ENCODE measurements at places on chromosomes 12 and 14. TPM values are rescaled to one million over a fixed set of nuclear protein-coding genes. Genes with fewer than 3 reads are reported as not detected.

DNA sequence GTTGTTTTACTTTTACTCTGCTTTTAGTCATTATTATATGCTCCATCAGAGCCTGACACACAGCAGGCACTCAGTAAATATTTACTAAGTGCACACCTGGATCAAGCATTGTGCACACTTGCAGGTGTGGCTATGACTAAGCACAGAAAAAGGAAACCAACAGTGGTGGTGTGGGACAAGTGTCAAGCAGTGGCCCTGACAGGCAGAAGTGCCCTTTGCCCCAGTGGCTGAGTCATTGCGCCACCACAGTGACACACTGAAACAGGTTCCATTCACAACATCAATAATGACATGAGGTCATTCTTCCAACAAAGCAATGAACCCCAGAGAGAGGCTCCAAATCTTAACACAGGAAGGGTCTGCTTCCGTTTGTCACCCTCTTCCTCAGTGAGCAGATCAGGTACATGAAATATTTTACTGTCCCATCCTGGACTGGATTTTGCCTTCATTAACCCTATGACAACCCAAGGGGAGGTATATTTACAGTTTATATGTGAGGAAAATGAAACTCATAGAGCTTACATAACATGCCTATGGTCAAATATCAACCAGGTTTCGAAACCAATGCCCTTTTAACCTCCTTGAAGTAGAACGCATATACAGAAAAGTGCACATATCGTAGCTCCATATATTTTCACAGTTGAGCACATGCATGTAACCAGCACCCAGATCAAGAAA is 82.6 kb upstream of the GTF2A1 start:
- no peaks in the 10 kb centered on the region for H3K36me3 ChIP-seq
- H3K4me1 ChIP-seq: peaks cover 18% of the 10 kb centered on the region
- no peak overlapping the region for H3K4me3 ChIP-seq
- peak overlapping the region; percentile 31 for H3K27ac ChIP-seq
- DNase-seq: peak; percentile 86

- H3K36me3 ChIP-seq: no peaks in the 10 kb centered on the region
- H3K4me1 ChIP-seq: no peaks in the 10 kb centered on the region
- no peak overlapping the region for H3K27ac ChIP-seq
- H3K27me3 ChIP-seq: no peaks in the 10 kb centered on the region
These were observed 29.2 kb downstream of the ATF7 start for GRCh38 chr12:53596920-53597363.

The OTX2 gene
- total RNA-seq: not detected

GRCh38 chr12:39867631-39868327 is 238.1 kb downstream of the SLC2A13 start:
- H3K36me3 ChIP-seq: no peaks in the 10 kb centered on the region
- H3K4me1 ChIP-seq: no peaks in the 10 kb centered on the region
- DNase-seq: no peak
- H3K4me3 ChIP-seq: no peak overlapping the region
- H3K27me3 ChIP-seq: no peaks in the 10 kb centered on the region
- H3K27ac ChIP-seq: no peak overlapping the region

GRCh38 chr12:120067901-120068300 is 48.7 kb downstream of the RAB35 start:
- H3K36me3 ChIP-seq: no peaks in the 10 kb centered on the region
- H3K4me1 ChIP-seq: no peaks in the 10 kb centered on the region
- DNase-seq: no peak
- H3K4me3 ChIP-seq: no peak overlapping the region
- no peak overlapping the region for H3K27ac ChIP-seq

GRCh38 chr12:52857500-52857899 is 8.7 kb upstream of the KRT78 start:
- DNase-seq: no peak
- H3K4me1 ChIP-seq: no peaks in the 10 kb centered on the region
- H3K27me3 ChIP-seq: no peaks in the 10 kb centered on the region
- H3K27ac ChIP-seq: no peak overlapping the region

GRCh38 chr12:89709995-89710872 is 1.6 kb upstream of the ATP2B1 start:
- H3K27me3 ChIP-seq: no peaks in the 10 kb centered on the region
- H3K27ac ChIP-seq: peak overlapping the region; percentile 51
- H3K36me3 ChIP-seq: no peaks in the 10 kb centered on the region
- H3K4me3 ChIP-seq: peak overlapping the region; percentile 76

DNA sequence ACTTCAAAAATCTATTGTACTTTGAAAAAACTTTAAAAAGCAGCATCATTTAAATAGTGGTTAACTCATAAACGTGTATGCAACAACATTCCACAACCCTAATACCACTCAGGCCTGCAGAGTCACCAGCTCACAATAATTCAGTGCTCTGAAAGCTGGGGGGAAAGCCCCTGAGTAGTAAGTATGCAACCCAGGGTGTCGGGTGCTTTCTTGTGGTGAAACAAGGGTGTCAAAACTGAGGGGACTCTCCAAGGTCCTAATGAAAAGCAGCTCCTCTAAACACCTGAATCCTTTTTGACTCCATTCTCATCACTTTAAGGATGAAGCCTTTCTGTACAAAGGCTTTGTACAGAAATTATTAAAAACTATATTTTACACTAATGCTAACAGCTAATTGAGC is 33.7 kb downstream of the FGFR1OP2 start:
- H3K27ac ChIP-seq: no peak overlapping the region
- no peak overlapping the region for H3K4me3 ChIP-seq
- no peak for DNase-seq
- no peaks in the 10 kb centered on the region for H3K4me1 ChIP-seq
- H3K27me3 ChIP-seq: no peaks in the 10 kb centered on the region
- H3K36me3 ChIP-seq: no peaks in the 10 kb centered on the region

DNA sequence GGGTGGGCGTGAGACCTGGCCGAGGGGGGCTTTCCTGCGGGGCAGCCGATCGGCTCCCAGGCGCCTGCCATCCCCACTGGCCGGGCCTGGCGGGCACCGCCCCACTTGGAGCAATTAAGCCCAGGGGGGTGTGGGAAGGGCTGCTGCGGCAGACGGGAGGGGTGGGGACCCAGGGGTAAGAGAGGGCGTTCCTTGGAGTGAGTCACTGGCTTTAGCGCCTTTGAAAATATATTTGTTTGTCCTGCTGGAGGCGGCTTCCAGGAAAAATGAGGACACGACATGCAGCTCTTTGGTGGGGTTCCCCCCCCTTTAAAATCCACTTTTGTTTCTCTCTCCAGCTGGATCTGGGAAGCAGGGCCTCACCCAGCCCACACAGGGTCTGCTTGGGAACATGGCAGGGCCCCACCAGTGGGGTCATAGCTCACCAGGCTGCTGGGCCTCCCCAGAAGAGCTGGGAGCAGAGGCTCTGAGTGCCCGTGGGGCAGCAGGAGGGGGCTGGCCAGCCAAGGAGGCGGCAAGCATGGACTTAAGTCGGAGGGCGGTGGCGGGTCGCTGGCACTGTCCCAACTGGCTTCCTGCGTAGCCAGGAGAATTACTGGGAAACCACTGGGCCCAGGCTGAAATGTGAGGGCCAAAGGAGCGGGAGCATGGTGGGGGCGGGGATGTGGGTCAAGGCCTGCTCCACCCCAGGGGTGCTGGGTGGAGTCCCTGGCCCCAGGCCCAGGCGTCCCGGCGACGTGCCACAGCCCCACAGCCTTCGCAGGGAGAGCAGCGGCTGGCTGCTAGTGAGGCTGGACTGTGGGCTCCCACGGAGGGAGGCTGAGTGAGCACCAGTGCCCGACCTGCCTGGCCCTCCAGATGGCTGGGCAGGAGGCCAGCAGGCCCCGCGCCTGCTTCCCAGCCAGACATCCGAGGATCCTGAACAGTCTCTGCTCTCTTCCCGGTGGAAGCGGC is 128.0 kb downstream of the RFLNA start:
- peaks cover 20% of the 10 kb centered on the region for H3K36me3 ChIP-seq
- peak overlapping the region; percentile 57 for H3K4me3 ChIP-seq

The NYNRIN gene
- total RNA-seq: 0.27 TPM

GRCh38 chr12:72295744-72296143 is 23.6 kb downstream of the TRHDE start:
- H3K27me3 ChIP-seq: no peaks in the 10 kb centered on the region
- DNase-seq: no peak
- H3K4me3 ChIP-seq: peak overlapping the region; percentile 37

DNA sequence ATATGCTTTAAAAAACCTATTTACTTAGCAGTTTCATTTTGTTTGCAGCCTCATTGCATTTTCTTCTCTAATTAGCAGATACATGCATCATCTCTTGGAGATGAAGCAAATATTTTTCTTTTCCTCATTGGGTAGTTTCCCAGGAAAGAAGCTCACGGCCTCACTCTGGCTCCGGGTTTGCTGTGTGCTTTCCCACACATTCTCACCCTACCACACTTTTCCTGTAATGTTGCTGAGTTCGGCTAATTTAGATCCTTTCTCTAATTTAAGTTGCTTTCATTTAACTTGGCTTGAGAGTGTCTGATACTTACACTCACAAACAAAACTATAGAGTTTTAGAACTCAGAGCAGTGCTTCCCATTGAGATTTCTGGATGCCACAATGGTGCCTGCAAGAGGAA is 928.2 kb downstream of the NRXN3 start:
- H3K27ac ChIP-seq: no peak overlapping the region
- H3K4me1 ChIP-seq: no peaks in the 10 kb centered on the region
- H3K4me3 ChIP-seq: no peak overlapping the region

All from HCT116 (cell line).